ENCODE measurements at places on chromosomes 12 and 14. TPM values are rescaled to one million over a fixed set of nuclear protein-coding genes. Genes with fewer than 3 reads are reported as not detected.

SLC4A8 gene
- 0.97 TPM for total RNA-seq

- peaks cover 6% of the 10 kb centered on the region for H3K4me1 ChIP-seq
- no peak overlapping the region for H3K4me3 ChIP-seq
- no peaks in the 10 kb centered on the region for H3K36me3 ChIP-seq
- no peak for DNase-seq
- no peaks in the 10 kb centered on the region for H3K27me3 ChIP-seq
These were observed 438.8 kb downstream of the EGLN3 start for GRCh38 chr14:33511851-33512640.

CHURC1 gene
- total RNA-seq, result 106 TPM

USP15 gene
- 38.0 TPM for total RNA-seq

- DNase-seq, result no peak
- no peaks in the 10 kb centered on the region for H3K4me1 ChIP-seq
- H3K36me3 ChIP-seq, result peaks cover 2% of the 10 kb centered on the region
These were observed 47.5 kb downstream of the MRPL42 start for GRCh38 chr12:93514853-93515252.

- H3K4me3 ChIP-seq, result no peak overlapping the region
- H3K27me3 ChIP-seq, result no peaks in the 10 kb centered on the region
- H3K36me3 ChIP-seq, result no peaks in the 10 kb centered on the region
- H3K4me1 ChIP-seq, result no peaks in the 10 kb centered on the region
- no peak for DNase-seq
These were observed 398.8 kb downstream of the PRKD1 start for GRCh38 chr14:29528889-29529288.

CACNA2D4 gene
- total RNA-seq, result 3.3 TPM

- H3K36me3 ChIP-seq, result no peaks in the 10 kb centered on the region
- no peak for DNase-seq
- H3K27ac ChIP-seq, result no peak overlapping the region
- H3K27me3 ChIP-seq, result no peaks in the 10 kb centered on the region
- peaks cover 8% of the 10 kb centered on the region for H3K4me1 ChIP-seq
These were observed 310.9 kb downstream of the ADGRD1 start for GRCh38 chr12:131264635-131265034.

AQP2 gene
- not detected for total RNA-seq

GRCh38 chr12:47190905-47191304 lies 111.1 kb upstream of the AMIGO2 start:
- H3K4me3 ChIP-seq, result no peak overlapping the region
- no peak for DNase-seq
- no peak overlapping the region for H3K27ac ChIP-seq
- no peaks in the 10 kb centered on the region for H3K27me3 ChIP-seq
- no peaks in the 10 kb centered on the region for H3K36me3 ChIP-seq
- H3K4me1 ChIP-seq, result no peaks in the 10 kb centered on the region
